Renal cortex interstitium (tissue), 15 donors: ENCODE measurements at places on chromosomes 1 and 21.
A peak's percentile ranks its signal among the peaks of the same experiment; 100 is the strongest.

GRCh38 chr1:67675800-67676199 lies 9.2 kb upstream of the GADD45A start:
- DNase-seq: no peak

DNA sequence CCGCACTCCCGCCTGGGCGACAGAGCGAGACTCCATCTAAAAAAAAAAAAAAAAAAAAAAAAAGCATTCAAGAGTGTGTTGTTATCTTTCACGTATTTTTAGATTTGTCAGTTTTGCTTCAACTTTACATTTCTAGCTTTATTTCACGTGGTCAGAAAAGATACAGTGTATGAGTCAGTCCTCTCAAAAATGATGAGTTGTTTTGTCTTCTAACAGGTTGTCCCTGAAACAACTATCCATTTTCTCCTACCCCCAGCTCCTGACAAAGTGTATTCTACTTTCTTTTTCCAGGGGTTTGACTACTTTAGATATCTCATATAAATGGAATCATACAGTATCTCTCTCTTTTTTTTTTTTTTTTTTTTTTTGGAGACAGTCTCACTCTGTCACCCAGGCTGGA lies 5.5 kb upstream of the ZNF695 start:
- DNase-seq: no peak

DNA sequence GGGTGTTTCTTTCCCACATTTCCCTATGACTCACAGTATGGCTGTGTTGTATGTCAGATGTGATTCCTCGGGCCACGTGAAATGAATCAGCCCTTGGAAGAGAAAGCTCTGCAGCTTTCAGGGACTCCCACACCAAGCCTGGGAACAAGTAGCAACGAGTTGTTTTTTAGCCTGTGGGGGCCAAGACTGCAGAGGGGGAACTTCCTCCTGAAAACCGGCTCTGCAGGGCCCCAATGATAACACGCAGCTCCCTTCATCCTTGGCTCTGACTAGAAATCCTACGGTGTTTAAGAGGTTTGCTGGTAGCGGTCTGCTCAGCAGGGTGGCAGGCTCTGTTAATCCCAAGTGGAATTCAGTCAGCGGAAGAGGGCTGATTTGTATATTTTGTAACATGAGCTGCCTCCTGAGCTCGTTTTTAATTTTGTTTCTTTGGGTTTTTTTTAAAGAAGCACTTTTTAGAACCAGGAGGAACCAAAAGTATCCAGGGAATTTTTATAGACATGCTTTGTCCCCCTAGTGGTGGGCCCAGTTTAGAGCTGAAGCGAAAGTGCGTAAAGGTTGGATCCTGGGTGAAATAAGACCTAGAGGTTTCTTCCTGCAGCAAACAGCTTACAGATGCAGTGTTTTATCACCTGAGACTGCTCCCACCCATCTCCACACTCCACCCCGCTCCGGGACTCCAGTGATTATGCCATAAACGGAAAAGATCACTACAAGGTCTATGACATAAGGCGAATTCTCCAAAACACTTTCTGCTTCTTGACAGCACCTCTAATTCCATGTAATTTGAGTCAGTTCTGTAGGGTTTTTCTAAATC lies 48.8 kb downstream of the LAMC2 start:
- DNase-seq: peak; percentile 65

GRCh38 chr1:157595356-157595755 lies 2.5 kb downstream of the FCRL4 start:
- DNase-seq: no peak

DNA sequence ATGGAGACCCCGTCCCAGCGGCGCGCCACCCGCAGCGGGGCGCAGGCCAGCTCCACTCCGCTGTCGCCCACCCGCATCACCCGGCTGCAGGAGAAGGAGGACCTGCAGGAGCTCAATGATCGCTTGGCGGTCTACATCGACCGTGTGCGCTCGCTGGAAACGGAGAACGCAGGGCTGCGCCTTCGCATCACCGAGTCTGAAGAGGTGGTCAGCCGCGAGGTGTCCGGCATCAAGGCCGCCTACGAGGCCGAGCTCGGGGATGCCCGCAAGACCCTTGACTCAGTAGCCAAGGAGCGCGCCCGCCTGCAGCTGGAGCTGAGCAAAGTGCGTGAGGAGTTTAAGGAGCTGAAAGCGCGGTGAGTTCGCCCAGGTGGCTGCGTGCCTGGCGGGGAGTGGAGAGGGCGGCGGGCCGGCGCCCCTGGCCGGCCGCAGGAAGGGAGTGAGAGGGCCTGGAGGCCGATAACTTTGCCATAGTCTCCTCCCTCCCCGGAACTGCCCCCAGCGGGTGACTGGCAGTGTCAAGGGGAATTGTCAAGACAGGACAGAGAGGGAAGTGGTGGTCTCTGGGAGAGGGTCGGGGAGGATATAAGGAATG lies 505 bp downstream of the LMNA start:
- DNase-seq: no peak

DNA sequence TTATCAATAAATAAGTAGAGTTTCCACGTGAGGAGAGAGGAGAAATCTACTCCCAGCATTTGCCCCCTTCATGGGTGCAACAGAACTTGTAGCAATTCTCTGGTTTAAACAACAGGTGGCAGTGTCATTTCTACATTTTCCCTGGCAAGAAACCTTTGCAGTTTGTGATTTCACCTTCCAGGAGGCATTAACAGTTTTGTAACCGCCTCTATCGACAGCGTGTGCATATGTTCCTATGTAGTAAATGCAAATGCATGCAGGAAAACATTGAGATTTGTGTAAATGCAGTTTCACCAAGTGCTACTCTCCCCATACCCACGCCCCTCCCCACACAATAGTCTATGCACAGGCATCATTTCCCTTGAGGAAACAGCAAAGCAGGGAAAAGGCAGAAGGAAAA lies 494.7 kb downstream of the SMYD3 start:
- no peak for DNase-seq

DNA sequence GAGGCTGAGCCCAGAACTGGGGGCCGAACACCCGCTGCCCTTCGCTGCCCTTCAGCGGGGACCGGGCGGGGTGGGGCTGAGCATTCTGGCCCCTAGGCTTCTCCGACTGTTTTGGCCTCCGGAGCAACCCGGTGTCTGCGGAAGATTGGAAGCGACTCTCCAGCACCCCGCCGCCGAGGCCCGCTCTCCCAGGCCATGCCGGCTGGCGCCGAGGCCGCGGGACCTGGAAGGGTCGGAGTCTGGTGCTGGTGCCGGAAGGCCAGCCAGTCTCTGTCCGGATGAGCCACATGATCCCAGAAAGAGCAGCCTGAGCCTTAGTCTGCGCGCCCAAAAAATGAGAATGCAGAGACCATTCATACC lies 272.0 kb downstream of the FOXD2 start:
- DNase-seq: no peak

DNA sequence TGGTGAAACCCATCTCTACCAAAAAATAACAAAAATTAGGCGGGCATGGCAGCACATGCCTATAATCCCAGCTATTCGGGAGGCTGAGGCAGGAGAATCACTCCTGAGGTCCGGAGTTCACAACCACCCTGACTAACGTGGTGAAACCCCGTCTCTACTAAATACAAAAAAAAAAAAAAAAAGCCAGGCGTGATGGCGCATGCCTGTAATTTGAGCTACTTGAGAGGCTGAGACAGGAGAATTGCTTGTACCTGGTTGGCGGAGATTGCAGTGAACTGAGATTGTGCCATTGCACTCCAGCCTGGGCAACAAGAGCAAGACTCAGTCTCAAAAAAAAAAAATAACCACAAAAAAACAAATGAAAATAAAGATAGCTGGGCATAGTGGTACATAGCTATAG lies 42.3 kb downstream of the CC2D1B start:
- no peak for DNase-seq

DNA sequence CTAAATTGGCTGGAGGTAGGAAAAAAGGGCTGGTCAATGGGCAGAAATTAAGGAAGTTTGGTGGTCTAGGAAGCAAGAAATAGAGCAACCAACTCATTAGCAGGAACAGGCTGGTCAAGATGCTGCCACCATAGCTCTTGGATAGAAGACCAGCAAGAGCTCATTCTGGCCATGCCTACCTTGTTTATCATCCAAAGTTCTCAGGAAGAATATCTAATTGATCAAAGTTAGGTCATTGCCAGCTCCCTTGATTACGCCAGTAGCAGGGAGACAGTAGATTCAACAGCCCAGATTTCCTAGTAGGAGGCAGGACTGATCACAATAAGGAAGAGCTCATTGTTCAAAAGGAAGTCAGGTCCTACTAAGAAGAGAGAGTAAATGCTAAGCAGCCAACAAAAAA lies 370.2 kb downstream of the GPATCH2 start:
- no peak for DNase-seq

- DNase-seq: no peak
Measured at GRCh38 chr1:23922321-23922943, 9.3 kb upstream of the CNR2 start.

DNA sequence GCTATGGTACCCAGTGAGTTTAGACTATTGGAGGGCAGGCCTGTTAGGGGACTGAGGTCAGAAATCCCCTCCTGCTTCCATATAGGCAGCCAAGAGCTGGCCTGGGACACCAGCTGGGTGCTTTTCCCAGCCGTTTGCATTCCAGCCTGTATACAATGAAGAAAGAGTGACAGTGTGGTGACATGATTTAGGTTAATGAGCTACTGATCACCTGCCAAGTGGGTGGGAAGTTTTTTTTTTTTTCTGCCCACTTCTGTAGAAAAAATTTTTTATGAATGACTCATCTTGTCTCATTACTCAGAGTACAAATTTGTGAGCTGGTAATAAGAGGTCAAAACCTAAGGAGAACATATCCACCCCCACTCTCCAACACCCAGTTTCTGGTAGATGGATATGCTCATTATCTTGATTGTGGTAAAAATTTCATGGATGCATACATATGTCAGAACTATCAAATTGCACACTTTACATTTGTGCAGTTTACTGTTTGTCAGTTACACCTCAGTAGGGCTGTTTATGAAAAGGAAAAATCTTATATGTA lies 16.4 kb upstream of the CGN start:
- DNase-seq: no peak

- no peak for DNase-seq
Measured at GRCh38 chr1:226370144-226370923, 37.6 kb downstream of the PARP1 start.

DNA sequence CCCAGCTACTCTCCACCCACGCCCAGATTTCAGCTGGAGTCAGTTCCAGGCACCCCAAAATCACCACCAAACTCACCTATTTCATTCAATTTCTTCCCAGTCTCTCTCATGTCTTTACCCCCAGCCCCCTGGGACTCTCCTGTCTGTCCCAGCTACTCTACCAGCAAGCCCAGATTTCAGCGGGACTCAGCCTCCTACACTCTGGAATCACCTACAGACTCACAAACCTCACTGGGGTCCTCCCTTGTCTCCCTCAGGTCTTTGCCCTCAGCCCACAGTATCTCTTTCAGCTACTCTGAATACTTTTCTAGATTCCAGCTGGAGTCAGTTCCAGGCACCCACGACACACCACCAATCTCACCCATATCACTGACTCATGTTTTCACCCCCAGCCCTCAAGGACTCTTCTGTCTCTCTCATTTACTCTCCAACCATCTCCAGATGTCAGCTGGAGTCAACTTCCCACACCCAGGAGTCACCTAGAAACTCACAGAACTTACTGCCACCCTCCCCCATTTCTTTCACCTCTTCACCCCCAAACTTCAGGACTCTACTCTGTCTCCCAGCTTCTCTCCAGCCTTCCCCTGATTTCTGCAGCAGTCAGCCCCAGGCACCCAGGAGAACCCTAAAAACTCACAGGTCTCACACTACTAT lies 1529.3 kb upstream of the TPTE start:
- DNase-seq: no peak

GRCh38 chr21:28078126-28078525 lies 914.6 kb downstream of the LTN1 start:
- DNase-seq: no peak

- DNase-seq: no peak
Measured at GRCh38 chr1:180003026-180003695, 48.6 kb downstream of the CEP350 start.

DNA sequence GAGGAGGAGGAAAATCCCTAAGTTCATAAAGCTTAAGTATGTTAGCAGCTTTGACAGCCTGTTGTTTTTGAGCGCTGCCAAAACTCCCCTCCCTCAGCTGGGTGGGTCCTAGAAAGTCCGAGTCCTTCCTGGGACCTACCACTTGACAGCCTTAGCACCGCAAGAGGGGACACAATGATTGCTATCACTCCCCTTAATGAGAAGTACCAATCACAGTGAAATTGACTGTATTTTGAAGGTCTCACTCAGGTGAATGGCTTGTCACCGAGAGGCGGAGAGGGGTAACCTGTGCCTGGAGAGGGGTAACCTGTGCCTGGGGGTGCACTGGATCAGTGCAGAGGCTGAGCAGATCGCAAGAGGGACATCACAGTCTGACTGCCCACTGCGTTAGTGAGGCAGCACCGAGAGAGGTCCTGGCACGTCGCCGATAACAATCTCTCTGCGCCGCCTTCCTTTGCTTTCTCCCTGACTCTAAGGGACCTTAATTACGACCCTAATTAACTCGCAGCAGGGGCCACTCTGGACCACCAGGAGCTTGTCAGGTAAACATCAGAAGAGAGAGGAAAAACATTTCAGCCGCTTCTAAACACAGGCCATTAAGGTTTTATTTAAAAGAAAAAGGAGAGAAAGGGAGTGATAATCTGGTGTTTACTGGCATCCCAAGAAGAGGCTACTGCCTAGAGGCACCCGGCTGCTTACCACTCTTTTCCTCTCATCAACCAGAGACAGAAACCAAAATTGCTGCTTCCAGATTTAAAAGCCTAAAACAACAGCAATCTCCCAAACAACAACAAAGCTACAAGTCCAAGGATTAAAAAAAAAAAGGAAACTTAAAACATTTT lies 25.7 kb upstream of the KCNK1 start:
- no peak for DNase-seq

DNA sequence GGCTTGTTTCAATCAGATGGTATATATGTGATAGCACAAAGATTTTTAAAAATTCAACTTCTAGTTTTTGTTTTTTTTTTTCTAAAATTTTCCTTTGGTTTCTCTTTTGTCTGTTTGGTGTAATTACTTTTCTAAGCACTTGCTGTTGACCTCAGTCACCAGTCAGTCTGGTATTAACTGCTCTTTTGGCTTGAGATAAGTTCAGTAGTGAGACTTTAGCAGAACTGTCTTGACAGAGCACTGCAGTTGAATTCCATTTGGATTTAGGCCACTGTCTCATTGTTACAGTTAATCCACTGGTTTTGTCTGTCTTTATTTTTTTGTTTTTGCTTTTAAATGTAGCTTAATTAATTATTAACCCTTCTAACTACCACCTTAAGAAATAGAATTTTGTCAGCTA lies 36.2 kb downstream of the OSBPL9 start:
- no peak for DNase-seq

DNA sequence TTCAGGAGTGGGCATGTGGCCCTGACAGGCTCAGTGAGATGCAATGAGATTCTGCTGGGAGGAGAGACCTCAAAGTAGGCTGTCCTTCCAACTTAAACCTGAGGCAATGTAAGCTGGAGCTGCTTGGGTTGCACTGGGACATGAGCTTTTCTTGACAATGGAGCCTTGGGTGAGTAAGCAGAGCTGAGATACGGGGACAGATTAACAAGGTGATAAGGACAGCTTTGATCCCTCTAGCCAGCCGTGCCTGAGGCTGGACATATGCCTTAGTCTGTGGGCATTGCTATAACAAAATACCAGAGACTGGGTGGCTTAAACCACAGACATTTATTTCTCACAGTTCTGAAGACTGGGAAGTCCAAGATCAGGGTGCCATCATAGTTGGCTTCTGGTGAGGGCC lies 18.3 kb upstream of the NGF start:
- DNase-seq: no peak

GRCh38 chr1:20534659-20535417 lies 17.5 kb upstream of the FAM43B start:
- DNase-seq: no peak

GRCh38 chr1:88763649-88764406 lies 79.8 kb downstream of the PKN2 start:
- DNase-seq: no peak

GRCh38 chr1:25572708-25573590 lies 29.5 kb downstream of the LDLRAP1 start:
- DNase-seq: no peak
